ENCODE measurements at places on chromosomes 1 and 21.
A peak's percentile ranks its signal among the peaks of the same experiment; 100 is the strongest.

DNA sequence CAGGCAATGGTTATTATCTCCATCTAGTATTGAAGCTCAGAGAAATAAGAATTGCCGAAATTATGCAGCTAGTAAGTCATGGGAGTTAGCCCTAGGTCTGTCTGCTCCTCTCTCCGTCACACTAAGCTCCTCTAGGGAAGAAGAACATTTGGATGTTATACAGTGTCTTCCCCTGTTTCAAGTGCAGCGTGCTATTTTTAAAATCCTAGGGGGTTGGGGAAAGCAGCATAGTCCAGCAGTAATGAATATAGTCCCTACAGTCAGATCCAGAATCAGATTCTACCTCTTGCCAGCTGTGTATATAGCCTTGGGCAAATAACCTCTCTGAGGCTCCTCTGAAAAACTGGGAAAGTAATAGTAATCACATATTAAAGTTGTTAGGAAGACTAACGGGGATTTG lies 44.5 kb upstream of the OSBPL9 start:
- DNase-seq: no peak

DNA sequence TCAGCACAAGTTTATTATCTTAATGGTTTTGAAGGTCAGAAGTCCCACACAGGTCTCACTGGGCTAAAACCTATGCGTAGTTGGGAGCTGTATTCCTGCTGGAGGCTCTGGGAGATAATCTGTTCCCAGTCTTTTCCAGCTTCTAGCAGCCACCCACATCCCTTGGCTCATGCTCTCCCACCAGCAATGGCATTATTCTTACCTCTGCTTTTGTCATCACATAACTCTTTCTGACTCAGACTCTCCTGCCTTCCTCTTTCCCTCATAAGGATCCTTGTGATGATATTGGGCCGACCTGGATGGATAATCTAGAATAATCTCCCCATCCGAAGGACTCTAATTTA lies 122.2 kb upstream of the PRDX6 start:
- no peak for DNase-seq

DNA sequence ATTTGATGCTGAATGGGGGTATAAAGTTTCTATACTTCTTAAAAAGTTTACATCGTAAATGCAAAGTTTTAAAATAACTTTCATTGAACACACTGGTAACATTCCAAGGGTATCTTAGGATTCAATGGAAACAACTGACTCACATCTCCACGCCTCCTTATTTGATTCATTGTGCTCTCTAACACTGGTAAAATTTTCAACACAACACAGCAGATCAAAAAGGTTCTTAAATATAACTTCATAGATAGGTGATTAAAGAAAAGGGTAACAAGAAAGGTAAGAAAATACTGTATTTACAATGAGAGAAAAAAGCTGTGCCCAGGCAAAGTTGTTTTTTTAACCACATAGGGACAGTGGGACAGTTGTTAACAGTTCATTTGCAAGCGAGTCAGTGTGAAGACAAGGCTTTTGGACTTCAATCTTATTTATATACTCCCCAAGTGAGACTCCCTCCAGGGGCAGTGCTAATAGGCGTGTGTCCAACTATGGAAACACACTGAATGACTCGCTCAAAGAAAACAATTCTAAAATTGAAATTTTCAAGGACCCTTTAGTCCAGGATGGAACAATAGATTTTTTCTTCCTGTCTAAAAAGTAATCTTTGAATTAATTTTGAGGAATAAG lies 140.5 kb downstream of the TIAM1 start:
- peak; percentile 25 for DNase-seq

DNA sequence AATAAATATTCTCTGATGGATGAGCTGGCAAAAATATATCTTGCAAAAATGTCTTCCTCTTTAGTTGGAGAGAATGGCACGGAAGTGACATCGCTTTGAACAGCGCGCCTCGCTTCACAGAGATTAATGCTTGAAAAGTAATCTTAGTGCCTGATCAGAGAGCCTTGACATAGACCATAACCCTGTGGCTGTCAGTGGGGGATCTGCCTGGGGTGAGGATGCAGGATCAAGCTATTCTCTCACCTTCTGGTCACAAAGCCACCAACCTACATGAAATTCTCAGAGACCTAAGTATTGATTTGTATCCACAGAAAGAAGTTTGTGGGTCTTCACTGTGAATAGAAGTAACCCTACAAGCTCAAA lies 492.6 kb downstream of the LMO4 start:
- no peak for DNase-seq

- DNase-seq: peak; percentile 69
Measured at GRCh38 chr1:230824551-230824918, 43.8 kb downstream of the C1orf198 start.

DNA sequence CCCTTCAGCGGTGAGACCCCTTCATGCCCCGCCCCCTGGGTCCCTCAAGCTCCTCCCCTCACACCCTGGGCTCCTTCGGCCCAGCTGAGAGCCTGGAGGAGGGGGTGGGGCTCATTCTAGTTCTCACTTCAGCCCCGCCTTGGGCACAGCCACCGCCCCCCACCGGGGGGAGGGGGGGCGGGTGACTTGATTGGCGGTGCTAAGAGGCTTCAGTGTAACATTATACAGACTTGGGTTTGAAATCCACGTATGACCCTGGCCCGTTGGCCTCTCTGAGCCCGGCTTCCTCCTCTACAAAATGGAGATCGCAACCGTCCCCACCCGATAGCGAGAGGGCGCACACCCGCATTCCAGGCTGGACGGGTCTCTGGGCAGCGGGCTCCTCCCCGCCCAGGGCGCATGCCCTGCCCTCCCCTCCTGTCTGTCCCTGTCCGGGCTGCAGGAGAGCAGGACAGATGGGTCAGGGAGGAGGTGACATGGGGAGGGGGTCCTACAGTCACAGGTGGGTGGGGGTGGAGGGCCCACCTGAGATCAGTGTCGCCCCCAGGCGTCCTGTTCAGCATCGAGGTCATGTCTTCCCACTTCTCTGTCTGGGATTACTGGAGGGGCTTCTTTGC lies 5.1 kb downstream of the CLCNKB start:
- DNase-seq: peak; percentile 64

DNA sequence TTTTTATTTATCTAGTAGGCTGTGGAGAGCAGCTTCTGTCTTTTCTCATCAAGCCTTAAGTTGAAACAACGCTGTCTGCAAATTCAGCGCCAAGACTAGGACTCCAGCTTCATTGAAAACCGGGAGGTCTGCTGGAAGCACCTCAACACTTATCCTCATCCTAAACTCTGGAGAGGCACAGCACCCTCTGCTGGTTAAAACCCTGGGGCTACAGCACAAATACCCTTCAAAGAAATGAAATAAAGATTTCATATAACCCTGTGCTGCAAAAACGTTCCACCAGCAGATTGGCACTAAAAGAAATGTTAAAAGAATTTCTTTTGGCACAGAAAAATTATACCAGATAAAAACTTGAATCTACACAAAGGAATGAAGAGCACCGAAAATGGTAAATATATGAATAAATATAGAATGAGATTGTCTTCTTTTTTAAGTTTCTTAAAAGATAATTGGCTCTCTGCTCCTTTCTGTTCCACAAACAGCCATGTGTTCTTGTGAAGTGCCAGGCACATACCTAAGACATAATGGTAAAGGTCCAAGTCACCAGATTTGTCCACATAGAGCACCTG lies 227.7 kb upstream of the SAMSN1 start:
- DNase-seq: no peak

DNA sequence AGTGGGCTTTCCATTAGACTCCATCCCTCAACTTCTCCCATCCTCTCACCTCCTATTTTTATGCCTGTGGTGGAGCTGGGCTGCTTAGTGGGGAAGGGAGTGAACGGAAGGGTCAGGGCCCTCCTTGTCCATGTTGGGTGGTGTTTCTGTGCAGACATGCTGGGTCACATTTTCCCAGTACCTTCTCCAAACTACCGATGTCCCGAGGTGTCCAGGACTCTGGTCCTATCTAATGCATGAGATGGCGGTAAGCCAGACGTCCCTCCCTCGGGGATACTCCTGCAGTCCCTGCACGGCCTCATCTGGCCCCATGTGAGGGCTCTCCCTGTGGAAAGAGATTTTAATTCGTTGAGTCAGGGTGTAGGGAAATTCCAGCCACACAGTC lies 61.0 kb downstream of the OBSCN start:
- peak; percentile 11 for DNase-seq

DNA sequence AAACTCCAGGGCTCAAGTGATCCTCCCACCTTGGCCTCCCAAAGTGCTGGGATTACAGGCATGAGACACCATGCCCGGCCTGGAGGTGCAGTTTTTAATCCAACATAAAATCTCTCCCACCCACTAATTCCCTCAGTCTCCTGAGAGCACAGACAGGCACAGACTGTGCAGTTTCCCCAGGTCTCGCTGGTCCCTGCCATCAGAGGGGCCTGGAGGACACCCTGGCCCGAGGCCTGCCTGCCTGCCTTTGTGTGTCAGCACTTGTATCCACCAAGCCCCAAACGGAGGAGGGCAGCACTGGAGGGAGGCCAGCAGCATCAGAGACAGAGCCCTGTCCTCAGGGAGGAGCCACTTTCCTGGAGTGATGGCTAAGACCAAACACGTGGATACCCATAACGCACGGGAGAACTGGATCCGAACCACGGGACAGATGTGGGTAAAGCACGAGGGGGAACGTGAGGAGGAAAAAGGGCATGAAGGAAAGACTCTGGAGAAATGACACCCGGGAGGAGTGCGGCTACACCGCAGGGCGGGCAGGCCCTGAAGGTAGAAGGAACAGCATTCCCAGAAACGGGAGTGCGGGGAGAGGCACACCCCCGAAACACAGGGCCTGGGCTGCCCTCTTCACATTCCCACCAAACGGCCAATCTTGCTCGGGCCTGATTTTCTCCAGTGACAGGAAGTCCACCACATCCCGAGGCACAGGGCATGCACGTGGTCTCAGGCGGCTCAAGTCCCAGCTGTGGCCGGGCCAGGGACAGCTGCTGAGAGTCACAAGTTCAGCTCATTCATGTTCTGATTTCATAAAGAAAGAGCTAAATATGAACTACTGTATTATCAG lies 29.7 kb downstream of the NPHP4 start:
- no peak for DNase-seq

- DNase-seq: peak; percentile 79
Measured at GRCh38 chr1:203537806-203538464, 44.0 kb downstream of the OPTC start.

All from EH (cell line).